ENCODE measurements at places on chromosomes 7 and 10.

- DNase-seq, result no peak
Measured at GRCh38 chr10:21715531-21716195, 181.6 kb downstream of the MLLT10 start.

DNA sequence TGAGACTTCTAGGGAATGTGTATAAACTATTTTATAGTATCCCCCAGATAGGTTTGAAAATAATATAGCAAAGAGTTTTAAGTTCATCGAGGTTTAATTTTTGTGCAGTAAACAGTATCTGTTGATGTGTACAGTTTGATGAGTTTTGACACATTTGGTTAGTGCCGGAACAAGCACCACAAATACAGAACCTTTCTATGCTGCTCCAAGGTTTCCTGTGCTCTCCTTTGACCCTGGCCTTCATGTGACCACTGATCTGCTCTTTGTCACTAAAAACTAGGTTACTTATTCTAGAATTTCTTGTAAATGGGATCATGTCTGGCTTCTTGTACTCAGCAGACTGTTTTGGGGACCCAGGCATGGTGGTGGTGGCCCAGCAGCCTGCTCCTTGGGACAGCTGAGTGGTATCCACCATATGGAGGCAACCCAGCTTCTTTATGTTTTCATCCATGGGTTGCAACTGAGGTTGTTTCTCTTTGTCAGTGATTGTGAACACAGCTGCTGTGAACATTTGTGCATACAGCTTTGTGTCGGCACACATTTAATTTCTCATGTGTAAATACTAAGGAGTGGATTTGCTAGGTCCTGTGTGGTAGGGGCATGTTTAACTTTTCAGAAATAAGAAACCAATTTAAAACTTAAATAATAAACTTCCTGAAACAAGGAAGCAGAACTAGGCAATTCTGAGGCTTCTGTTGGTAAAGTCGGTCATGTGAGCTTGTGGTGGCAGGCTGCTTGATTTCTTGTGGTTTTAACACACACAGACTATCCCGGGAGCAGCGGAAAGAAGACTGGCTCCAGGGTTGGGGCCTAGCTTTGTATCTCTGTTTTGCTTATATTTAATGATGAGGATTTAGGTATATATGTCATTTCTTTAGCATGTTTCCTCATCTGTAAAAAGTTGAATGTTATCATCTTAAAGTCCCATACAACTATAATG is 219.4 kb downstream of the ABCA13 start:
- DNase-seq, result no peak

DNA sequence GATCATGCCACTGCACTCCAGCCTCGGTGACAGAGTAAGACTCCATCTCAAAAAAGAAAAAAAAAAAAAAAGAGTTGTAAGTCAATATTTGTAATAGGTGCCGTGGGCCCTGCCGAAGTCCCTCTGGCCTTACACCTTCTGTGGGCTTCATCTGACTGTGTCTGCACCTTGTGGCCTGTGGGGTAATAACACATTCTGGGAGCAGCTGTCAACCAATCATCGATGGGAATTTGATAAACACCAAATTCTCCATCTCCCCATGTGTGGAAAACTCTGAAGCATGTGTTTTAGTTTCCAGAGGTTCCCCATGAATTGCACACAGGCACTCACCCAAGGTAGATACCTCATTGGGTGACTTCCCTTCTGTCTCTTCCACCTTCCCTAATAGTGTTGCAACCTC is 10.8 kb downstream of the ZNF394 start:
- no peak for DNase-seq

- DNase-seq, result no peak
Measured at GRCh38 chr10:67622511-67622910, 73.5 kb downstream of the CTNNA3 start.

DNA sequence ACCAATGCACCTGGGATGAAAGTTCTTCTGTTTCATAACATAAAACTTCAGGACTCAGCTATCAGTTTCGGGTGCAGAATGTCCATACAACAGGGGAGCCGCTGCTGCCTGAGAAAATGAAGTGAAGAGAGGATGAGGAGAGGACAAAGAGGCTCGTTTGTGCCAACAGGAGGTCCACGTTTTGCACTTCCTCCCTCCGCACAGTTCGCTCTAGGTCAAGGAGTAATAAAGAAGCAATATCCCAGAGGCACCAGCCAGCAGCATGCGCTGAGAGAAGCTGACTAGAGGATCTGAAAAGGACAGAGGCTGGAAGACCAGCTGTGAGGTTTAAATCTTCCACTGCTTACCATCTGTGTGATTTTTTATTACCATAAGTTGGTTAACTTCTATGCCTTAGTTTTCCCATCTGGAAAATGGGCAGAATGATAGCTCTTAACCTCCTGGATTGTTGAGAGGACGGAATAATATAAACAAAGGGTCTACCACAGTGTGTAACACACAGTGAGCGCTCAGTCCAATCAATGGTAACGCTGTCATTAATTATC is 709 bp downstream of the GPAM start:
- DNase-seq, result no peak

DNA sequence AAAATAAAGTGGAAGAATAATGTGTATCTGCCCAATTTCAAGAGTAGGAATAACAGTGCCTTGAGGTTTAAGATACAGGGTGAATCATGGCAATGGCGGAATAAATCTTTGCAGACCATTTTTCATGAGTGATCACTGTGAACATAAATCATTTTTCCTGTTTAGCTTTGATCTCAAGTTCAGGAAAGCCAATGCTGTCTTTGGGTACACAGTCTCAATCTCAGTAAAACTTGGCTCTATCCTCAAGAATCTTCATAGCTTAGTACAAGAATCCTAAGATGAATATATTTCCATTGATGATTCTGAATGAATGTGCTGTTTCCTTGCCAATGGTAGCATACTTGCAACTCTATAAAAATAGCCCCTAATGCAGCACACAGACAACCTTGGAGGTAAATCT is 6.8 kb downstream of the NAMPT start:
- no peak for DNase-seq

GRCh38 chr10:5622186-5622960 is 44.0 kb downstream of the ASB13 start:
- DNase-seq, result no peak

GRCh38 chr10:44071479-44071878 is 313.4 kb downstream of the CXCL12 start:
- DNase-seq, result no peak

DNA sequence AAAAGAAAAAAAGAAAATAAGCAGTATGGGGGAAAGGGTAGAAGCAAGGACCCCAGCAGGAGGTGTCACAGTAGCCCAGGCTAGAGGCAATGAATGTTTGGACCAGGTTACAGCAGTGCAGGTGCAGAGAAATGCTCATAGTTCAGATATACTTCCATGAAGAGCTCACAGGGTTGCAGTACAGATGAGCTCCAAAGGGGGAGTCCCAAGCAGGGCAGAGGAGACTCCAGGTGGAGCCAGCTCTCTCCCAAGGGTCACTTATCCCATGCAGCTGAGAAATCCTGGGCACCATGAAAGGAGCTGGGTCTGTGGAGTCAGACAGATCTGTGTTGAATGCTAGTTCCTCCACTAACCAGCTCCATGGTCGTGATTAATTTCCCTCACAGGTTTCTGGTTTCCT is 174.9 kb downstream of the C7orf25 start:
- DNase-seq, result no peak

DNA sequence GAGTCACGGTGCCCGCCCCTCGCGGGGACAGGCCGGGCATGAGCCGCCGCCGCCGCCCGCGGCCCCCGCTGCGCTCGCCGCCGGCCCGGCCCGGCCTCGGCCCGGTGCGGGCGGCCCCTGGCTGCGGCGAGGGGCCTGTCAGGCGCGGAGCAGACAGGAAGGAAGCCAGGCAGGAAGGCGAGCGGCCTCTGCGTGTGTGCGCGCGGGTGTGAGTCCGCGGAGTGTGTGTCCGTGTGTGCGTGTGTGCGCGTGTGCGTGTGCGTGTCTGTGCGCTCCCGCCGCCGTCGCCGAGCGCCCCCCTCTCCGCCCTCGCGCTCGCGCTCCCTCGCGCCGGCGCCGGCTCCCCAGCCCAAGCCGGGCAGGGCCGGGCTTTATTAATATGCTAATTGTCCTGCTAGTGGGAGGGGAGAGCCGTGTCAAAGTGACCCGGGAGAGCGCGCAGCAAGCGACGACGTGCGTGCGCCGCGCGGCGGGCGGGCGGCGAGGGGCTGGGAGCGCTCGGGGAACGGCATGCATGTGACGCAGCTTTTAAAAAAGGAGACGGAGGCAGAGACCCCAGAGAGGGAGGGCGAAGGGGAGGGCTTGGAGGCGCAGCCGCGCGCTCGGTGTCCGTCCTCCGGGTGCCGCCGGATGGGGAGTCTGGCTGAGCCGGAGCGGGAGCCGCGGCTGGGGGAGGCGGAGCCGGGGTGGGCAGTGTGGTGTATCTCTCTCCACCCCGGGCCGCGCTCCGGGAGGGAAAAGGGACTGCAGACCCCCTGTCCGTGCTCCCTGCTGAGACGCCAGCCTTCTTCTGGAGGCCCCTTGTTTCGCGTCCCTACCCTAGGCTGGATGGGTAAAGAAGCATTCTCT is at the start of gene LDB1:
Gene LDB1, minus strand, starts transcription at position 227 of the 849 bp plus-strand sequence. CDS start 258 bp downstream, outside the sequence.
- no peak for DNase-seq

DNA sequence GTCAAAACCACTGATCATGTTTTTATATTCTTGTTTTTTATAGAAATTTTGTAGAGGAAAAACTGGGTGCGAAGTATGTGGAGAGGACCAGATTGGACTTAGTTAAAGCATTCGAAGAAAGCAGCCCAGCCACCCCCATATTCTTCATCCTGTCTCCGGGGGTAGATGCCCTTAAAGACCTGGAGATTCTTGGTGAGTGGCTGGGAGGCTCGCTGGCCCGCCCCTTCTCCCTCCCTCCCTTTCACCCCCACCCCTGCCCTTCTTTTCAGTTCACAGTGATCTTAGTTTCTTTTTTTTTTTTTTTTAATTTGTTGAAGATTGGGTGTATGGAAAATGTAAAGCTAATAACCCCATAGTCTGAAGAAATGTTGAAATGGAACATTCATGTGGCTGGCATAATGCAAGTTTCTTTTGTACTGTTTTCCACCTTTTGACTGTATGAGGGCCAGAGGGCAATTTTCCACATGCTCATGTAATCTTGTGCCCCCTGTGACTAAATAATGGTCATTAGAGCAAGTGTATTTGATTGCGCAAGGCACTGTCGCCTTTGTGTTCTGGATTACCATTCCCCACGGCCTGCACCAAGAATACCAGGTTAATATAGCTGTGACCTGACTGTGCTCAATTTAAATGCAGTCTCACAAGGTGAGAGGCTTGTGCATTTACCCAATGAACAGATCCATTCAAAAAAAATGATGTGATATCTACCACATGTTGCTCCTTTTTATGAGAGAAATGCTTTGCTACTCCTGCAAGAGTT is 77.7 kb downstream of the CDCA7L start:
- peak; percentile 10 for DNase-seq

- DNase-seq, result no peak
Measured at GRCh38 chr10:103612462-103613365, 119.2 kb downstream of the NEURL1 start.

DNA sequence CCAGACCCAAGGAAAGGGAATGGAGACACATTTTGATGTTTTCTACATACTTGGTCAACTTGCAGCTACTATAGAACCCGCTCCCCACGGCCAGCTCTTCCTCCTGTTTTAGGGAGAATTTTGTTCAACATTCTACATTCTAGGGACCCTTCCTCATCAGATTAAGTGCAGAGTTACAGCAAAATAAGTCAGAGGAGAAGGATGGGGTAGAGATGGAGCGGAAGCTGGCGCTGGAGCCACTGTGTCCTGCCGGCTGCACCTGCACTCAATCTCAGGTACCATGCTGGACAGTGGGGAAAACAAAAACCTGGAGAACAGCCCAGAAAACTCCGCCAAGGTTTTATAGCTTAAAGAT is 79.4 kb upstream of the EN2 start:
- no peak for DNase-seq

GRCh38 chr10:30435073-30435422 is 1.1 kb downstream of the MAP3K8 start:
- DNase-seq, result no peak

- no peak for DNase-seq
Measured at GRCh38 chr10:98456043-98456570, 9.4 kb upstream of the HPS1 start.

DNA sequence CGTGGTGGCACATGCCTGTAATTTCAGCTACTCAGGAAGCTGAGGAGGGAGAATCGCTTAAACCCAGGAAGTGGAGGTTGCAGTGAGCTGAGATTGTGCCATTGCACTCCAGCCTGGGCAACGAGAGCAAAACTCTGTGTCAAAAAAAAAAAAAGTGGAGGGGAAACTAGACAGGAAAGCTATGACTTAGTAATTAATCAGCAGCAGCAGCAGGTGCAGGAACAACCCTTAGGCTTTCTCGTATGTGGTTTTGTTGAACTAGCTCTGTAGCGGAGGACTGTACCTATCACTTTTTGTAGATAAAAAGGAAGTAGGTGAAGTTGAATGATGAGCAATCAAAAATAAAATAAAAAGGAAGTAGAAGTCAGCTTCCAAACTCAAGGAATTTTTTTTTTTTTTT is 76.9 kb upstream of the KMT2C start:
- DNase-seq, result peak; percentile 19

GRCh38 chr10:99941942-99942820 is 67.6 kb downstream of the DNMBP start:
- no peak for DNase-seq

DNA sequence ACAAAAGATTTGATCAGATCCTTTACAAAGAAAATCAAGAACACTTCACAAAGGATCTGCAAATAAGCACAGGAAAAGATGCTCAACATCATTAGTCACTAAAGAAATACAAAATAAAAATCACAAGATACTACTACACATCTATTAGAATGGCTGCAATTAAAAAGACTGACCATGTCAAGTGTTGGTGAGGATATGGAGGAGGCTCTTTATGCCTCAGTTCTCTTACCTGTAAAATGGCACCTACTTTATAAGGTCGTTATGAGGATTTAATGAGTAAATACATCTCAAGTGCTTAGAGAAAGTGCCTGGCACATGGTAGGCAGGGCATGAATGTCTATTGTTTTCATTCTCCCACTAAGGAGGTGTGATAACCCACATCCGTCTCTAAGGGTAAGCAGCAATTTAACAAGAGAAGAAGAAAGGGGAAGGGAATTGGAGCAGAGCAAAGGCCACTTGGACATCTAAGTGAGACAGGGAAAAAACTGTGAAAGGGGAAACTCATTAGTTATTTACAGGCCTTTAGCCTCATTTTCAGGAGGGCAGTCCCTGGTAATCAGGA is 157.5 kb upstream of the NFE2L3 start:
- no peak for DNase-seq

Data from NCI-H1417 treated with DMSO at 0.1 percent for 48 hours (cell line).